Motor neuron (in vitro differentiated cells): ENCODE measurements at places on chromosomes 7 and 10.
A peak's percentile ranks its signal among the peaks of the same experiment; 100 is the strongest.

GRCh38 chr10:36476399-36476798, 649.0 kb upstream of the ANKRD30A start:
- ATAC-seq, result no peak

DNA sequence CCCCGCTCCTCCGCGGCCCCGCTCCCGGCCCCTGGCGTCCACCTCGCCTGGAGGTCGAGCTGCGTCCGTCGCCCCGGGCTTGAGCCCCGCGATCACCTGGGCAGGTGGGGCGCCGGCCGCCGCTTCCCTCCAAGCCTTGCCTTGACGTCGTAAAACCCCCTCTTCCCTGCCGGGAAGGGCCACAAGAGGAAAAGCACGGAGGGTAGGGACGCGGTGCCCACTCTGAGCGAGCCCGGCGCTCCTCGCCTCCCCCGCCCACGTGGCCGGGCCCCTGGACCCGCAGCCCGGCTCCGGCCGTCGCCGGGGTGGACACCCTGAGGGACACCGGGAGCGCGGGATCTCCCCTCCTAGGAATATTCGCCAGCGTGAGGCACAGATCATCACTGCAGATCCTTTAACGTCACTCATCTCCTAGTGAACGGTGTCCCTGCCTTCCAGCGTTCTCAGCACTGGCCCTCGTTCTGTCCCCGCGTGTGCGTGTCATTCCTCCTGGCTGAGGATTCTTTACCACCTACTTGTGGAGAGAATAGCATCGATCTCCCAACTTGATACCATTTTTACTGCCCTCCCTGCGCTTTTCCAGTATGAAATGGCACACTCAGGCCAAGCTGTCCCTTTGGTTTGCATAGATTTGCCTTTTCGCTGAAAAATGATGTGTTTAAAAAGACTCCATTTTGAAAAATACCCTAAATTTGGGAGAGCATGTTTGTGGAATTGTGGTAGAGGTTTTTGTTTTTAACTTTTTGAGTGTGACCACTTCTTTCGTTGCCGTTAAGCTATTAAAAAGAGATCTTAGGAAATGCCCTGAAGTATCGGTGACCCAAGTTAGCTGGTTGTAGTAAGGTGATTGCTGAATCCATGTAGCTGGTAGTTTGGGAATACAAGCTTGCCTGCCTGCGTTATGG, 649 bp downstream of the ACTR3B start:
- ATAC-seq, result peak; percentile 85

- ATAC-seq, result no peak
These were observed 85.0 kb downstream of the KMT2E start for GRCh38 chr7:105098863-105099515.

GRCh38 chr7:6647080-6647479, 10.0 kb downstream of the ZNF316 start:
- ATAC-seq, result no peak

DNA sequence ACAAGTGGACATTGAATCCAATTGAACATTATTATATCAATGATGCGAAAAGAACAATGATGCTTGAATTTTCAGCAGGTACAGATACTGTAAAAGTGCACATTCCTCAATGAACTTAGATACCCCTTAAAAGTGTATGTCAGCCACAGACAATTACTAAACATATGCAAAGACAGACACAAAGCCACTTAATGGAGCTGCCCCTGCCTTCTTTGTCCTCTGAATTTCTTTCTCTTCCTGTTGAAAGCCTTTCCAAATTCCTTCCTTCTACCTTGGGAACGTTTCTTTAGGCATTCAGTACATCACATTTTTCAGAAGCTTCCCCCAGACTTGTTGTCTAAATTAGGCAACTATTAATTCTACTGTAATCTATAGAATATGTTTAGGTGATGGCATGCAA, 706.8 kb upstream of the MBL2 start:
- ATAC-seq, result peak; percentile 12
